ENCODE measurements at places on chromosomes 7 and 10. TPM values are rescaled to one million over a fixed set of nuclear protein-coding genes. Genes with fewer than 3 reads are reported as not detected.
A peak's percentile ranks its signal among the peaks of the same experiment; 100 is the strongest.

DNA sequence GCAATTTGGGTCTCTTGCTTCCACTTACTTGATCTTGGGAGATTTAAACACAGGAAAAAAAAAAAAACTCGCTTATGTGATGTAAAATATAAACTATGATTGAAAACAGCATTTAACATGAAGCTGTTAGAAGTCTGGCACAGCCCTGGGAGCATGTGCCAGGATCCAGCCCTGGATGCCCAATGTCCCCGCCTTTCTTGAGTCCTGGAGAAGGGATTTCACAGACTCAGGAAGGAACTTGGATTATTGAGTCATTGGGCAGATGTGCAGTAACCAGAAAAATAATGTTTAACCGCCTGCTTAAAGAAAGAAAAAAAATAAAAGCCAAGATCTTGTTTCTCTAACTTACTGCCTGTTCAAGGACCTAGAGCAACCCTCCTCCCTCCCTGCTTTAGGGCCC, 3.7 kb upstream of the JCAD start:
- peaks cover 7% of the 10 kb centered on the region for H3K4me1 ChIP-seq
- no peaks in the 10 kb centered on the region for H3K36me3 ChIP-seq
- no peak overlapping the region for H3K27ac ChIP-seq
- H3K27me3 ChIP-seq = peaks cover 12% of the 10 kb centered on the region
- H3K4me3 ChIP-seq = no peak overlapping the region

- H3K36me3 ChIP-seq = no peaks in the 10 kb centered on the region
- no peak overlapping the region for H3K27ac ChIP-seq
- DNase-seq = no peak
- H3K4me3 ChIP-seq = peak overlapping the region; percentile 78
Measured at GRCh38 chr7:27095050-27095896, 527 bp downstream of the HOXA1 start.

GRCh38 chr7:86768967-86769760, 125.5 kb downstream of the GRM3 start:
- no peaks in the 10 kb centered on the region for H3K36me3 ChIP-seq
- no peaks in the 10 kb centered on the region for H3K4me1 ChIP-seq
- no peak overlapping the region for H3K4me3 ChIP-seq
- H3K27ac ChIP-seq = no peak overlapping the region
- no peak for DNase-seq

- H3K36me3 ChIP-seq = no peaks in the 10 kb centered on the region
- H3K27ac ChIP-seq = no peak overlapping the region
- DNase-seq = no peak
- H3K4me3 ChIP-seq = no peak overlapping the region
- H3K4me1 ChIP-seq = peaks cover 15% of the 10 kb centered on the region
- H3K27me3 ChIP-seq = peaks cover 2% of the 10 kb centered on the region
Measured at GRCh38 chr10:76871697-76872295, 765.8 kb downstream of the KCNMA1 start.

- peaks cover 3% of the 10 kb centered on the region for H3K4me1 ChIP-seq
- H3K27ac ChIP-seq = peak overlapping the region; percentile 93
- no peaks in the 10 kb centered on the region for H3K36me3 ChIP-seq
- DNase-seq = no peak
Measured at GRCh38 chr10:42637648-42638054, 719 bp downstream of the ZNF33B start.

The SSMEM1 gene
- not detected for total RNA-seq

The RASA4B gene
- total RNA-seq = 8.9 TPM

GRCh38 chr10:44471410-44471809, 86.5 kb upstream of the CXCL12 start:
- peaks cover 3% of the 10 kb centered on the region for H3K27me3 ChIP-seq
- H3K36me3 ChIP-seq = no peaks in the 10 kb centered on the region
- H3K4me1 ChIP-seq = peaks cover 34% of the 10 kb centered on the region
- H3K27ac ChIP-seq = no peak overlapping the region

- H3K27ac ChIP-seq = no peak overlapping the region
- H3K4me3 ChIP-seq = no peak overlapping the region
- no peaks in the 10 kb centered on the region for H3K27me3 ChIP-seq
- peaks cover 16% of the 10 kb centered on the region for H3K36me3 ChIP-seq
- DNase-seq = peak; percentile 39
Measured at GRCh38 chr7:134996097-134996550, 9.8 kb downstream of the AGBL3 start.

DNA sequence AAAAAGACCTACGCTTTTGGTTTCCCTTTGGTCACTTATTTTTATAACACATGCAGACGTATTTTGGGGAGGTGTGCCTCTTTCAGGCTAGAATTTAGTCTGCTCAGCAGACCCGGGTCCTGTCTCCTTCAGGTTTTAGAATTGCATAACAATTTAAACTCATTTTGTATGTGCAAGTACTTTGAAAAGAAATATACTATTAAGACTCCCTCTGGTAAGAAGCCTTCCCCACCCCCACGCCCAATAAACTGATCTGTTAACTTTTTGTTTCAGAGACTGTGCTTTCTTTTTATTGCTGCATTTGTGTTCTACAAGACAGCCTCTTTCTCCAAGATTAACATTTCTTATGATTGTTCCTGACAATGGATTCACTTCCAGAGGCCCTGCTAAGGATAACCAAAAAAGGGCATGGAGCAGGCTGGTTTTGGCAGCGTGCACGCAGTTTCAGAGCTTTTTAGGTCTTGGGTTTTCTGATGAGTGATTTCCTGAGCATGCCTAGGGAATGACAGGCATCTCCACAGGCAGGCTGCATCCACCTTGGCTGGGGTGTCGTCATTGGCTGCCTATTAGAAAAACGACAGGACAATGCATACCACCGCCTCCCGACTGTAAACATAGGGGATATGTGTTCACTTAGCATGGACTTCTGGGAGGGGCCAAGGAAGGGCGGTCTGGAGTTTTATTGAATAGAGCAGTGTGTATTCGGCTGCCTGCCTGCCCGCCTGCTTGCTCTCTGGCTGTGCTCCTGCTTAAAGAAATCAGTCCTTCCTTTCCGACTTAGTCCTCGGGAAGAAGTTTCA, at the start of gene CALD1:
TSS of gene CALD1 (plus strand) at position 694 of the 800 bp plus-strand sequence. CDS start 88,100 bp downstream, outside the sequence.
- H3K36me3 ChIP-seq = peaks cover 2% of the 10 kb centered on the region
- H3K4me1 ChIP-seq = peaks cover 8% of the 10 kb centered on the region
- H3K4me3 ChIP-seq = peak within 1 kb of the TSS; percentile 41

DNA sequence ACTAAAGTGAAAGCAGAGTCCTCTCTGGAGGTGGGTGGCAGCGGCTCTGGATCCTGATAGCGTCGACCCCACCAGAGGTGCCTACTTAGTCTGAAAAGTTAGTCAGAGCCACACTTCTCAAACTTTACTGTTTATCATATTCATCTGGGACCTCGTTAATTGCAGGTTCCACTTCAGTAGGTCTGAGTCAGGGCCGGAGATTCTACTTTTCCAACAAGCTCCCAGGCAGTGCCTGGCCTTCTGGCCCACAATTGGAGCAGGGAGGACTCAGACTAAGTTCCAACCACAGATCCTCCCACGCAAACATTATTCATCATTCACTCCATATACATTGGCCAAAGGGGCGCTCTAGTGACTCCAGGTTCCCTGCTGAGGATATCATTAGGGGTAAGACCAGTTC, 78.1 kb downstream of the VSTM4 start:
- DNase-seq = no peak
- no peak overlapping the region for H3K27ac ChIP-seq
- no peaks in the 10 kb centered on the region for H3K27me3 ChIP-seq
- no peaks in the 10 kb centered on the region for H3K4me1 ChIP-seq
- H3K36me3 ChIP-seq = peaks cover 32% of the 10 kb centered on the region
- H3K4me3 ChIP-seq = no peak overlapping the region

The ZNF503 gene
- 3.6 TPM for total RNA-seq

The TMEM139 gene
- total RNA-seq = 0.40 TPM

DNA sequence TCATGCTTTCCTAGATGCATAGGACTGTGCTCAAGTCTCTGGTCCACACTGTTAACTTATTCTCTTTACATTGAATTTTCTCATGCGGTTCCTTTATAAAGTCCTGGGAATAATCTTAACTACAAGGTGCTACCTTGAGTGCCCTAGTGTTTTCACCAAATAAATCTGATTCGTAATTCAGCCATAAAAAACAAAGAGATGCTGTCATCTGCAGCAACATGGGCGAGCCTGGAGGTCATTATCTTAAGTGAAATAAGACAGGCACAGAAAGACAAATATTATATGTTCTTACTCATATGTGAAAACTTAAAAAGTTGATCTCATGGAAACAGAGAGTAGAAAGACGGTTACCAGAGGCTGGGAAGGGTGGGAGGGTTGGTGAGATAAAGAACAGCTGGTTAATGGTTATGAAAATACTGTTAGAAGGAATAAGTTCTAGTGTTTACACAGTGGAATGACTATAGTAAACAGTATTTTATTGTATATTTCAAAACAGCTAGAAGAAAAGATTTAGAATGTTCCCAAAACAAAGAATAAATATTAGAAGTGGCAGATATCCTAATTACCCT, 38.3 kb downstream of the NT5C3A start:
- H3K4me3 ChIP-seq = no peak overlapping the region
- H3K4me1 ChIP-seq = no peaks in the 10 kb centered on the region
- DNase-seq = no peak
- H3K27me3 ChIP-seq = no peaks in the 10 kb centered on the region
- H3K36me3 ChIP-seq = peaks cover 13% of the 10 kb centered on the region

The SPDYE5 gene
- total RNA-seq = 0.04 TPM

DNA sequence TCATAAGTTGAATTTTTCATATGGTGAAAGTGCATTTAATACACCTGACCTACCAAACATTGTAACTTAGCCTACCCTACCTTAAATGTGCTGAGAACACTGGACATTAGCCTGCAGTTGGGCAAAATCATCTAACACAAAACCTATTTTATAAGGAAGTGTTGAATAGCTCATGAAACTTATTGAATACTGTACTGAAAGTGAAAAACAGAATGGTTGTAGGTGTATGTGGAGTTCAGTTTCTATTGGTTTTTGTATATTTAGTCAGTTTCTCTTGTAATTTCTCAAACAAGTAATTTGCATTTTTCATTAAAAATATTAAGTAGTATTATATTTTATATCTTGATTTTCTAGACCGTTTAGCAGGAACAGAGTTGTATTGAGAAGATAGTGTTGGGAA, 15.3 kb downstream of the CCDC7 start:
- no peak overlapping the region for H3K4me3 ChIP-seq
- no peaks in the 10 kb centered on the region for H3K27me3 ChIP-seq
- peaks cover 4% of the 10 kb centered on the region for H3K36me3 ChIP-seq
- DNase-seq = no peak

GRCh38 chr7:51288896-51289622, 27.6 kb downstream of the COBL start:
- H3K4me1 ChIP-seq = peaks cover 17% of the 10 kb centered on the region
- H3K36me3 ChIP-seq = no peaks in the 10 kb centered on the region
- peak overlapping the region; percentile 67 for H3K27ac ChIP-seq
- peak; percentile 24 for DNase-seq

GRCh38 chr7:47488969-47489342, 93.0 kb downstream of the TNS3 start:
- H3K4me1 ChIP-seq = peaks cover 60% of the 10 kb centered on the region
- no peak overlapping the region for H3K4me3 ChIP-seq
- H3K27me3 ChIP-seq = no peaks in the 10 kb centered on the region
- DNase-seq = peak; percentile 64

- H3K27me3 ChIP-seq = no peaks in the 10 kb centered on the region
- peak within 1 kb of the TSS; percentile 6 for H3K27ac ChIP-seq
- peak within 1 kb of the TSS; percentile 23 for H3K4me3 ChIP-seq
- peak; percentile 68 for DNase-seq
- H3K36me3 ChIP-seq = no peaks in the 10 kb centered on the region
- H3K4me1 ChIP-seq = peaks cover 2% of the 10 kb centered on the region
Measured at GRCh38 chr7:36723951-36724664, at the start of gene AOAH. AOAH (minus strand) TSS chr7:36724494; CDS start chr7:36724148, 346 bp downstream.

DNA sequence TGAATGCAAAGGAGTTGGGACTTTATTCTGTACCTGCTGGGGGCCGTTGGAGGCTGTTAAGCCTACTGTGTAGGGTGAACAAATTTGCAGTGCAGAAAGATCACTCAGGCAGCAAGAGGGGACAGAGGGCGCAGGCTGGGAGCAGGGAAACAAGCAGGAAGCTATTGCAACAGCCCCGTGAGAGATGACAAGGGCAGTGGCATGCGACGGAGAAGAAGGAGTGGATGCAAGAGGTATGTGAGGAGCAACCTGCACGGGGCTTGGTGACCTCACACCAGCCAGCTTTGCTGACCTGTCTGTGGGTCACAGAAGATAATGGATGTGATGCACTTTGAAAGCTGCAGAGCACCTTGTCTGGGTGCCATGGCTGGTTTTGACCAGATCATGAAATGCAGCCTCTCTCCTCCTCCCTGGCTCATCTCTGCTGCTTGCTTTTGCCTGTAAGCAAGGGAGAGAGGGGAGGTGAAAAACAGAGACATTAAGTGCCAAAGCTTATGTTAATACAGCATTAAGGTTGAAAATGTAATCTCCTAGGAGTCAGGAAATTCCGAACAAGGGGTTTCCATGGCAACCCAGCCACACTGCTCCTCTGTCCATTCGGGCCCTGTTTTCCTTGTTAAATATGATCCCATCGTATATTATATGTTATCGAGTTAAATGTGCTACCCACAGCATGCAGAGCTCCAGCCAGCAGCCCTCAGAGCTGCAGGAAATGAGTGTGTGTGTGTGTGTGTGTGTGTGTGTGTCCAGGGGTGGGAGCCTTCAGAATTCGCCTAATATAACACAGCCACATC, 314.3 kb upstream of the ZMIZ1 start:
- no peaks in the 10 kb centered on the region for H3K36me3 ChIP-seq
- peaks cover 30% of the 10 kb centered on the region for H3K4me1 ChIP-seq
- no peak overlapping the region for H3K27ac ChIP-seq
- DNase-seq = peak; percentile 87
- peaks cover 39% of the 10 kb centered on the region for H3K27me3 ChIP-seq
- H3K4me3 ChIP-seq = no peak overlapping the region

The PYROXD2 gene
- total RNA-seq = 8.8 TPM

DNA sequence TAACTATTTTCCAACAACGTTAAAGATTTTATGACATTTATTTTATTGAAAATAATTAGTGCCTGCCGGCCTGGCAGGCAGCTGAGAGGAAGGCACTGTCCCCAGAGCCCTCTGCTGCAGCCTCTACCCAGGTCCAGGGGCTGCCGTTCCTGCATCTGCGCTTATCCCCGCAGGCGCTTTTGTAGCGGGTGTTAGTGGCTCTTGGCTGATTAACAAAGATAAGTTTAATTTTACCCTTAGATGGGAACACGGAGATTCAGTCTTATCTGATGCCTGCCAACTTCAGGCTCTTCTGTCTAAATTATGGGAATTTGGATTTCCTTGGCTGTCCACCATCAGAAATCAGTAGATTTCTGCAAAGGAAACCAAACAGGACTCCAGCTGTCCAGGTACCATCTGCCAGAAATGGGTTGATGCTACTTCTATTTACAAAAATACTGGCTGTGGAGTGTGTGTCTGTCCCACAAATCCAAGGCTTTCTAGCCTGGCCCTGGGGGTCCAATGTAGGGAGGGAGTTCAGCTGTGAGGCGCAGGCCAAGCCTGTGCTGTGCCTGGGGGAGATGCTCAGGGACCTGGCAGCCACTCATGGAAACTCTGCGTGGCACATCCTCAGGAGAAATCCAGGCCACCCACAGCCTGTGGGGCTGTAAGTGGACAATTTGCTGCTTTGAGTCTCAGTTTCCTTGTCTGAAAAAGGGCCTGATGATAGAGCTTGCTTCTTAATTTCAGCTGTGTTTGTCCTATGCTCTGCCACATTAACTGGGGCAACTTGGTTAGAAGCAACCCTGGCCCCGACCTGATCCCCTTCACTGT, 62.0 kb upstream of the IGFBP3 start:
- H3K36me3 ChIP-seq = no peaks in the 10 kb centered on the region
- DNase-seq = peak; percentile 32
- peaks cover 24% of the 10 kb centered on the region for H3K4me1 ChIP-seq
- peak overlapping the region; percentile 51 for H3K27ac ChIP-seq

GRCh38 chr10:126196281-126196680, 192.0 kb downstream of the ADAM12 start:
- H3K36me3 ChIP-seq = no peaks in the 10 kb centered on the region
- no peak for DNase-seq
- no peak overlapping the region for H3K4me3 ChIP-seq
- H3K27me3 ChIP-seq = no peaks in the 10 kb centered on the region

GRCh38 chr10:87751274-87751673, 66.8 kb downstream of the ATAD1 start:
- no peak overlapping the region for H3K27ac ChIP-seq
- H3K36me3 ChIP-seq = peaks cover 11% of the 10 kb centered on the region
- no peak overlapping the region for H3K4me3 ChIP-seq
- H3K4me1 ChIP-seq = no peaks in the 10 kb centered on the region
- H3K27me3 ChIP-seq = no peaks in the 10 kb centered on the region

All from muscle of leg (tissue), 16 donors.